ENCODE measurements at places on chromosomes 5 and 9.

- DNase-seq, result no peak
These were observed 273.9 kb downstream of the NPR3 start for GRCh38 chr5:32984851-32985610.

- no peak for DNase-seq
These were observed 240.6 kb downstream of the ACTL7B start for GRCh38 chr9:108615152-108615551.

DNA sequence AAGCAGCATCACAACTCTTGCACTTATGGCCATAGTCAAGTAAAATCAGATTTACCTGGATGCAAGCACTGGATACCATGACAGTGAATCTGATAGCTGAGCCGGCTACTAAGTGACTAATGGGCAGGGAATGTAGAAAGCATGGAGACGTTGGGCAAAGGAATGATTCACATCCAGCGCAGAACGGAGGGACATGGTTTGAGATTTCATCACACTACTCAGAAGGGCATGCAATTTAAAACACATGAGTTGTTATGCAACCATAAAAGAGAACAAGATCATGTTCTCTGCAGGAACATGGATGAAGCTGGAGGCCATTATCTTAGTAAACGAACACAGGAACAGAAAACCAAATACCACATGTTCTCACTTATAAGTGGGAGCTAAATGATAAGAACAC, 169.1 kb upstream of the PIK3R1 start:
- no peak for DNase-seq

DNA sequence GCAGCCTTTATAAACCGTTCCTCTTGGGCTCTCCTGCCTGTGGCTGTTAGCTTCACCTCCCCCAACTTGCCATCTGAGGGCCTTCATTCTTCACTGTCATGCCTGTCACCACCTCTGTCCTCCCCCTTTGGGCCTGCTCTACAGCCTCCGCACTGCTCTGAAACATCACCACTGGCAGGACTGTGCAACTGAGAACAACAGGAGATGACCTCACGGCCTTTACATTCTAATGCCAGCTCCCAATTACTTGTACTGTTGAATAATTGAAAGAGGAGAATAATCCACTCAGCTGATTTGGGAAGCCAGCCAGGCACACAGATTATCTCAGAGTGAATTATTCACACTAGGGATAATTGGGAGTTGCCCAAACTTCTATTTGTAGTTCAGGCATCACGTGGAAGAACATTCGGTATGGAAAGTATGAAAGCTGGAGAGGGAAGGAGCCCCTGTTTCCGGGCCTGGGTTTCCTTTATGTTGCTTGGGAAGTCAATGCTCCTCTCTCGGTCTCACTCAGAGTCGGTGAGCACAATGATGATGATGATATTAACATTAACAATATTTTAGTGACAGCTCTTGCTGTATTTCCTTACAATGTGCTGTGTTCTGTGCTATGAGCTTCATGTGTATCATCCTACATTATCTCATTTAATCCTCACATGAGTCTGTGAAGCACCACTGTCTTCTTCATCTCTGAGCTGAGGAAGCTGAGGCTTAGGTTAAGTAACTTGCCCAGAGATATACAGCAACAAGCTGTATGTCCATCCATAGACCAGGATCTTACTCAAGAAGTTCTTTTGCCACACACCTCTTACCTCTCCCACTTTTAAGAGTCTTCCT, 99.3 kb upstream of the LRRTM2 start:
- DNase-seq, result no peak

GRCh38 chr5:150320044-150320613, 17.4 kb upstream of the ARSI start:
- DNase-seq, result no peak

GRCh38 chr9:72362680-72363139, 2.3 kb downstream of the ZFAND5 start:
- peak; percentile 76 for DNase-seq

DNA sequence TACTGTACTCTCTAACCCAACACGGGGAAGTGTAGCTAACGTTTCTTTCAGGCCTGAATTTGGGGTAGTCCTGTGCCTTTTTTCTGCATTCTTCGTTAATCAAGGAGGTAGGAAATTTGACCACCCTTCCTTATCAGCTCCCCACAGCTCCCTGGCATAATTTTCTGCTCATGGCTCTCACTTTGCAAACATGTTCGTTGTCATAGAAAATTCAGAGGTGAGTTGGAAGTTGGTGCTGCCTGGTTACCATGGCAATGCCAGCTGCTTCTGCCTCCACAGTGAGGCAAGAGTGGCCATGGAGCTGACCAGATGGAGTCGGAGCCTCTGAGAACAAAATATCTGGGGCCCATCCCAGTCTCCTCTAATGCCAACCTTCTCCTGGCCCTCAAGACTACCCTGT, 116.6 kb upstream of the BOD1 start:
- DNase-seq, result no peak

- no peak for DNase-seq
These were observed 201.4 kb downstream of the SMARCA2 start for GRCh38 chr9:2216591-2216990.

DNA sequence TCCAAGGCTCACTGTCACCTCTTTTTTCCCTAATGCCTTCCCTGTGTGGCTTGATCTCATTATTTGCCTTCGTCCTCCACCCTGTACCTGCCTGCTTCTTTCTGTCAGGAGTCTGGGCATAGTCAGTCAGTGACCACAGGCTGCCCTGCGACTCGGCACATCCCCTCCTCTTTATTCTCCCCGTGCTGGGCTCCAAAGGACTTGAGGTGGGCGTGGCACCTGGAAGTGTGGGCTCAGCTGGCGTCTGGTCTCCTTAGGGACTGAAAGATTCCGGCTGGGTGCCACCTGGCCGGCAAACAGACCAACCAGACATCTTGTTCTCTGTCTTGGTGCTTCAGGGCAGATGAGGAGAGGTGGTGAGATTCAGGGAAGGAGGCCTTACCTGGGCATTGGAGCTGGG, 29.6 kb upstream of the PRDM12 start:
- peak; percentile 37 for DNase-seq

GRCh38 chr5:15791859-15792258, 291.9 kb downstream of the FBXL7 start:
- DNase-seq, result no peak

DNA sequence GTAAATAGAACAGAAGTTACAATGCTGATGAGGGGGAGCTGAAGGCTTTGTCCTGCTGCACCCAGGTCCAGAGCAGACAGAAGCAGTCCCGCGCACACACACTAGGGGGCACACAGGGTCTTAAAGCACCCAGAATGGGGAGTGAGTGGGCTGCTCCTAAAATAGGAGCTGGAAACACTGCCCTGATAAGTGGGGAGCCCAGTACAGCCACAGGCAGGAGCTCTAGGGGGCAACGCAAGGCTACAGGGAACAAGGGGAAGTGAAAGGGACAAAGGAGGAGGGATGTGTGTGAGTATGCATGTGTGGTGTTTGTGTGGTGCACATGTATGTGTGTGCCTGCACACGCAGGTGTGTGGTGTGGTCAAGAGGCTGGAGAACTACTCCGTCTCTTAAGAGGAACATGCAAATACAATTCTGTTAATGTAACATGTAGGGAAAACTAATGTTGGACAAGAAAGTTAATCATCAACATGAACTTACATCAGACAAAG, 191.5 kb downstream of the ROR2 start:
- peak; percentile 67 for DNase-seq

DNA sequence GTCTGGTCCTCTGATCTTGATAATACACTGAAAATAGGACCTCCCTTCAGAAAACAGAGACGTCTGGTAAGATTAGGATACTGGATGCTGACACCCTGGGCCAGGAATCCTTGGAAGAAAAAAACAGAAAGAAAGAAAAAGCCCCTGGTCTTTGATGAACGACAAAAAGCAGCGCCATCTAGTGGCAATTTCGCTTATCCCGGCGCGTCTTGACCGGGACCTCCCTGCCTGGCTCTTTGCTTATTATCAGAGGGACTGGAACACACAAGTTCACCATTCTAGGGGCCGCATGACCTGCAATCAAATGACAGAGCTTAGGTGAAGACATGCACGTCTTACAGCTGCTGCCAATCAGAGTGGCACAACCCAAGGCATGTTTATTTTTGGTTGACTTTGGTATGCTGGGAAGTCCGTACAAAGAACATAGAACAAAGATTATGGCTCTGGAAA, 114.9 kb upstream of the NFIB start:
- peak; percentile 73 for DNase-seq

- DNase-seq, result no peak
These were observed 32.7 kb upstream of the SLCO6A1 start for GRCh38 chr5:102531506-102531905.

- peak; percentile 30 for DNase-seq
These were observed 76.0 kb downstream of the ANKRD33B start for GRCh38 chr5:10639846-10640368.

GRCh38 chr9:95477441-95477840, 39.3 kb downstream of the PTCH1 start:
- DNase-seq, result no peak

- no peak for DNase-seq
These were observed 7.4 kb upstream of the ADCY2 start for GRCh38 chr5:7388553-7388952.

DNA sequence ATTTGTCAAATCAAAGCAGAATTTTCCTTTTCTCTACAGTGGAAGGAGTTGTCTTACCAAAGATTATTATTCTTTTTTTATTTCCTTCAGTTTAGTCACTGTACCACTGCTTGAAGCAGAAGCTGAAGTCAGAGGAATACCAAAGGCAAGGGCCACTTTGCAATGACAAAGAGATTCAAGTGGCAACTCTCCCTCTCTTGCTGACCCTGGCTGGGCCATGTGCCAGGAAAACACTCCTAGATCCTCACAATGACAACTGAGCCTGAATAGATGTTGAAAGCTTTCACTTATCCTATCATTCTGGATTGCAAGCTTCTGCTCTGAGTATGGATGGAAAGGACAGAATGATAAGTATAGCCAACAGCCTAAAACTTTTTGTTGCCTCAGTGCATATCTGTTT, 618.3 kb downstream of the NR2F1-AS1 start:
- DNase-seq, result no peak

- DNase-seq, result no peak
These were observed 14.4 kb upstream of the ZNF782 start for GRCh38 chr9:96868709-96869108.

- DNase-seq, result no peak
These were observed 34.1 kb upstream of the CPLX2 start for GRCh38 chr5:175837171-175837699.

DNA sequence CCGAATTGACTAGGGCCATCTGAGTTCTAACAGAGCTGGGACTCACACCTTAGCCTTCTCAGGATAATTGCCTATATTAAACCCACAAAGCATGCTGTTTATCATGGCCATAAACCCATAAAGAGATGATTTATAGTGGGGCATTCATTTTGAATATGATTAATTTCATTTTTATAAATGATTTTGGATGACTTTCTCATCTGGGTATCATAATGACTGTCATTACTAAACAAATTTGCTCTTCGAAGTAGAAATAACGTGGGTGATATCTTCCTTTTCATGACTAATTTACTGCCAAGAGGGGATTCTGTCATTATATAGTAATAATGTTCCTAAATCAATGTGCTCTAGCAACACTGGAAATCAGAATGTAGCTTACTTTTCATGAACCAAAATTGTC, 498.2 kb downstream of the CDH12 start:
- DNase-seq, result no peak

- no peak for DNase-seq
These were observed 11.6 kb downstream of the AGPAT2 start for GRCh38 chr9:136675477-136676296.

GRCh38 chr5:174413567-174414314, 310.6 kb upstream of the MSX2 start:
- DNase-seq, result no peak

DNA sequence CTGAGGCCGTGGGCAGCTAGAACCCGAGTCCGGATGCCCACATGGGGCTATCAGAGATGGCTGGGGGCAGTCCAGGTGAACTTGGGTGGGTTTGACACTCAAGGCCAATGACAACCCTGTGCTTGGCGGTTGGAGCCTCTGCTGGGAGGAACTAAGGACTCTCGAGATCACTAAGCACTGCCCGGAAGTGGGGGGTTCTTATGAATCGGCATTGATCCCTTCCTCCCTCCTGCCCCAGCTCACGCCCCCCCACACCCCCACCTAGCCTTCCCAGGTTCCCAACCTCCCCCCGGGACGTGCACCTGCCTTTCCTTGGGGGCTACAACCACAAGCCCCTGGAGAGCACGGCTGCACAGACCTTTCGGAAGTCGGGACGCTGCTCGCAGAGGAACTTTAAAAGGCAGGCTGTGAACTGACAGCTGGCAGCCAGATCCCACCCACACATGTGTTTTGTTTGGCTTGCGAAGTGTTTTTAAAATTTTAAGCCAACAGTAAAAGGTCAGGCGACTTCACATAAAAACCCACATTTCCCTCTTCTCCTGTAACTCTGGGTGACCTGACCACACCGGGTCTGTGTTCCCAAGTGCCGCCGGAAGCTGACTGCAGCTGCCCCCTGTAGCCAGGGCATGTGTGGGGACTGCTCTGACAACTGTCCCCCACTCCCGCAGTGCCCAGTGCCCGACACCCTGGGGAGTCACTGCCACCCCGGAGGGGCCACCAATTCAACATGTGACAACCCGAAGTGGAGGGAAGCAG, 5.1 kb upstream of the RALGDS start:
- no peak for DNase-seq

DNA sequence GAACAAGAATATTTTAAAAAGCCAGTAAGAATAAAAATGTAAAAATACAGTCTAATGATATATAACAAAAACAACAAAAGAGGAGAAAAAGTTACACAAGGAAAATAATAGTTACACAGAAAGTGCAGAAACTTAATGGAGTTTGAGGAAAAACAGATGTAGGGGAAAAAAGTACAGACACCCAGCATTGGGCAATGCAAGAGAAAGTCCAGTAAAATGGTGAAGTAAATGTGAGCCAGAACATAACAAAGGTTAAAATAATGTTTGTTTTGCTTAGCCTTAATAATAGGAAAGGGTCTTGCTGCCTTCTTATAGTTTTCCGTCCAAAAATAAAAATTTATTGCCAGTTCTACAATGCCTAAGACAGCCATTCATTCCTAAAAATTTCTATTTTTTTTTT, 364.2 kb downstream of the NNT start:
- no peak for DNase-seq

- DNase-seq, result no peak
These were observed 116.1 kb upstream of the ACTBL2 start for GRCh38 chr5:57598756-57599155.

GRCh38 chr9:112822618-112823017, 68.1 kb downstream of the SLC46A2 start:
- no peak for DNase-seq

DNA sequence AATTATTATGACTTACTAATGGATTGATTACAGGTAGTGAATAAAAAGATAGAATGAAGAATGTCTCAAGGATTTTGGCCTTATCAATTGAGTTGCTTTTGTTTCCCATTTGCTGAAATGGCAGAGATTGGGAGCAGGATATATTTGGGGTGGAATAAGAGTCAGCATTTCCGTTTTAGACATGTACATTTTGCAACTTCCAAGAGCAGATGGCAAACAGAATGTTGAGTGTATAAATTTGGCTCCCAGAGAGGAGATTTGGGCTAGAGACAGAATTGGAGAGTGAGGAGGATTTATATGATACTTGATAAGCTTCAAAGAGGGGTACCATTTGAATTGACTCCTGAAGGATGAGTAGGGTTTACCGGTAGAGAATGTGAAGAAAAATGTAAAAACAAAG, 437.9 kb upstream of the PAPPA start:
- no peak for DNase-seq

- no peak for DNase-seq
These were observed 485.8 kb downstream of the ARHGEF28 start for GRCh38 chr5:74111764-74112163.
